Left colon (tissue), 2 donors: ENCODE measurements at places on chromosomes 13 and 19.

GRCh38 chr19:27734496-27735220 lies 1478.3 kb downstream of the UQCRFS1 start:
- no peak for DNase-seq

- DNase-seq, result no peak
These were observed 815.6 kb downstream of the EFNB2 start for GRCh38 chr13:105719859-105720258.

GRCh38 chr13:73913079-73913740 lies 221.0 kb downstream of the KLF12 start:
- DNase-seq, result no peak

DNA sequence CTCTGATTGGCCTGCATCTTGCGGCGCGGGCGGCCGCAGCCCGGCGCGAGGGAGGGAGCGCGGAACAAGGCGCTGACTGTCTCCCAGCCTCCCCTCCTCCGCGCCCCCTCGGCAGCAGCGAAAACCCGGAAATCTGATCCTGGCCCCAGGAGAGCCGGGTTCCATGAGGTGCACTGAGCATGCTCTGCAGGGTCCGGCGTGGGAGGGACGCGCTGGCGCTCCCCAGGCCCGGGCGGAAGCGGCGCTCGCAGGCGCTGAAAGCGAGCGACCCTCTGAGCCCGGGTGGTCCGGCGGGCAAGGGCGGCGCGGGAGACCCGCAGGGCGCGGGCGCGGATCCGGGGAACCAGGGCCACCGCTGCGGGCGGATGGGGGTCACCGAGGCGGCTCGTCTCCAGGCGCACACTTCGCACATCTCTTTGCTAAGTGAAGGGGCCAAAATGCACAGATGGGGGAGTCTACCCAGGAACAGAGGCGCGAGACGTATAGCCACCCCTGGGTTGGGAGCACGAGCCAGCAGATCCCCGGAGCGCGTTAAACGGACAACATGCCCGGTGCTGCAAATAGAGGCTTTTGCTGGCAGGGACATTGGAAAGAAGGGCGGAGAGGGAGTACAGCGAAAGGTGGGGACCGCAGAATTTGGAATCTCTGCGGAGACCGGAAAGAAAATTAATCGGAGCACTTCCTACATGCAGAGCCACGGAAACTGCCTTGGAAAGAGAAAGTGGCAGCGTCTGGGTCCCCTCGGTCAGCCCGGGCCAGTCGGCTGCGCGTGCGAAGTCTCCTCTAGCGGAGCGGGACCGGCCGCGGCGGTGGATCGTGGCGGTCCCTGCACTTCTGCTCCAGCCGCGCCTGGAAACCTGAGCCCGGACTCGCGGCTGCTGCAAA lies 510 bp upstream of the PCDH9 start:
- peak; percentile 87 for DNase-seq

DNA sequence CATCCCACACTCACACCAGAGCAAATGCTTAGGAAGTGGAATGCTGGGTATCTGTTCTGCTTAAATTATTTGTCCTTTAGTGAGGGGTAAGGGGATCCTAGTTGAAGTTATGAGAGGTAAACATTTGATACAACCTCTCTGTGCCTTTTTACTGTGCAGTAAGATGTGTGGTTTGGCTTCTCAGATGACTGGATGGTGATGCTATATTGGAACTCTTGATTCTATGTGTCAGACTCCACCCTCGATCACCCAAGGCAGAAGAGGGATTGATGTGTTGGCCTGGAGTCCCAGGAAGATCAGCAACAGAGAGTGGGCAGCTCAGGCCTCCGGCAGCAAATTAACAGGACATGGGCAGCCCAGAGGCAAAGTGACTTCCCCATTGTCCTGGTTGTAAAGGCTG lies 66.7 kb downstream of the SIPA1L3 start:
- no peak for DNase-seq

DNA sequence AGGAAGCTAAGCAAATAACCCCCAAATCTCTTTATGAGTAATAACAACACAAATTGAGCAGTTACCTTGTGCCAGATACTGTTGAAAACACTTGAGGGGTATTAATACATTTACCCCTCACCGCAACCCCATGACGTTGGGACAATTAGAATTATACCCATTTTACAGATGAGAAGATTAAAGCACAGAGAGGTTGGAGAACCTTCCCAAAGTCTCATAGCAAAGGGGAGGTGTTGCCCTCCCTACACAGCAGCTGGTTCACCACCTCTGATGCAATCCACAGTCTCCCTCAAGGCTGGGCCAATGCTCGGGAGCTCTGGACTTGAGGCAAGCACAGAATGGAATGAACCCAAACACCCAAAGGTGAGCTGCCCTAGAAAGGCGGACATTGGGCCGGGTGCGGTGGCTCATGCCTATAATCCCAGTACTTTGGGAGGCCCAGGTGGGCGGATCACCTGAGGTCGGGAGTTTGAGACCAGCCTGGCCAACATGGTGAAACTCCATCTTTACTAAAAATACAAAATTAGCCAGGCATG lies 3.9 kb upstream of the CCNE1 start:
- no peak for DNase-seq

DNA sequence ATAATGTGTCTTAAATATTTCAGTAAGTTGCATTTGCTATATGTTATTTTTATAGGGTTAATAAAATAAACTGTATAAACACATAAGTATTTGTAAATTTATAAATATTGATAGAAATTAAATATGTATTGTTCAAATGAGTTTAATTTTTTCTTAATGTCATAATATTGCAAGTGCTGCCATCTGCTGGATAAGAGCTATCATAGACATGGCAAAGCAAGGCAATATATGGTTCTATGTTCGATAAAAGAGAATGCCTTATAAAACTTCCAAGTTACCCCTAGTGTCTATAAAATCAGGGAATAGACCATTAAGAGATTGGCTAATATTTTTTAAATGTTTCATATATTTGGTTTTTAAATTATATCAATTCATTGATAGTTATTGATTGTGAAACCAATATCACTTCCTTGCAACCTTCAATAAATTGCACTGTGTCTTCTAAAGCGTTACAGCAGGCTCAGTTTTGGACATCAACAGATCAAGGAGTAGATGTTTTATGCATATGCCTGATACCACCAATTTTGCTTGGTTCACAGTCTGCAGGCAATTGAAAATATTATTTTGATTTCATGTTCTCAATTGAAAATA lies 29.0 kb upstream of the SLITRK6 start:
- no peak for DNase-seq

DNA sequence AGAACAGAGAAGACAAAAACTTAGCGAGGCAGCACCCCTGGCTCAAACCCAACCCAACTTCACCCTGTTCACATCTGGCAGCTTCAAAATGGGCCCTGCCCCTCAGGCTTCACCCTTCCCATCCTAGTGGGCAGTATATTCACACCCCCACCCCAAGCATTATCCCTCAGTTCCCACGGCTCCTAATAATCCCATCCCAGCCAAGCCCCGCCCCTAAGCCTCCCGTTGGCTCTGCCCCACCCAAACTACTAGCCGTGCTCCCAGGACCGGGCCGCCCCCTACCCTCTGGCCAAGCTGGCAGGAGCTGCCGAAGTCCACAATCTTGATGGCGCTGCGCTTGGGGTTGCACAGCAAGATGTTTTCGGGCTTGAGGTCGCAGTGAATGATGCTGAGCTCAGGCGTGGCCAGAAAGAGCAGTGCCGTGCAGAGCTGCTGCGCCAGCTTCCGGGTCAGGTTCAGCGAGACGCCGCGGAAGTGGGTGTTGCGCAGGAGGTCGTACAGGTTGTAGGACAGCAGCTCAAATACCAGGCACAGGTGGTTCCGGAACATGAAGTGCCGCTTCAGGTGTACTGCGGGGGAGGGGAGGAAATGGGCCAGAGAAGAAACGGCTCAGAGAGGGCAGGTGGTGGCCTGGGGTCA lies 5.8 kb downstream of the DYRK1B start:
- DNase-seq, result no peak

DNA sequence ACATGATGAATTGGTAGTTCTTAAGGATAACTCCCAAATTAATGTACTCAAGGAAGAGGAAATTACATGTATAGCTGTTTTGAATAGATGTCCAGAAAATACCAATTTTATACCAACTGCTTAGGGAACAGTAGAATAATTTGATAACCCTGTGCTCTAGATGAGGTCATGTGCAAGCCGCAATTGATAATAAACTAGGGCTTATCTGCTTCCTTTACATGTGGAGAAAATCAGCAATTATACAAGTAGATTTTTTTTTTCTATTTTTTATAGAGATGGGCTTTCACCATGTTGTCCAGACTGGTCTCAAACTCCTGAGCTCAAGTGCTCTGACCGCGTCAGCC lies 9.3 kb downstream of the TPT1 start:
- no peak for DNase-seq

GRCh38 chr13:72932250-72932649 lies 126.6 kb upstream of the KLF5 start:
- no peak for DNase-seq

- DNase-seq, result peak; percentile 86
These were observed 924 bp downstream of the TRAPPC5 start for GRCh38 chr19:7681340-7682174.

- DNase-seq, result peak; percentile 62
These were observed 9.0 kb upstream of the JUND start for GRCh38 chr19:18290302-18291018.

- peak; percentile 15 for DNase-seq
These were observed 599 bp upstream of the ARHGEF7 start for GRCh38 chr13:111114362-111115060.

GRCh38 chr19:49692147-49692506 lies 1.2 kb downstream of the CPT1C start:
- no peak for DNase-seq

- DNase-seq, result no peak
These were observed 447.9 kb downstream of the DCT start for GRCh38 chr13:94031609-94032008.

GRCh38 chr13:107192289-107192688 lies 624.4 kb upstream of the ARGLU1 start:
- DNase-seq, result no peak

DNA sequence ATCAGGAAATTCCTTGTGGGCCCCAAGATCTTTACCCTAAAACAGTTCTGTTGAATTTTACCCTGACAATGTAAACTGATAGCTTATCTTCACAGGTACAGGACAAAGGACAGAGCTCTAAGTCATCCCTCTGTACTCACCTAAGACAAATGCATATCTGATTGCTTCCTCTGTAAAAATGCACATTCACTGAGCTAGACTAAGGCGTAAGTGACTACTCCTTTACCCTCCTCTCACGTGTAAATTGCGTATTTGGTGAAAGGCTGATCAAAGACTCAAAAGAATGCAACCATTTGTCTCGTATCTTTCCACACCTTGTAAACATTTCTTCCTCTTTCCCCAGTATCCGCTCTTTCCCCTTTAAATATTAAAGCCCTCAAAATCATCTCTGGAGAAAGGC lies 80.6 kb upstream of the LRCH1 start:
- no peak for DNase-seq

GRCh38 chr19:35498984-35499527 lies 8.8 kb upstream of the KRTDAP start:
- no peak for DNase-seq

DNA sequence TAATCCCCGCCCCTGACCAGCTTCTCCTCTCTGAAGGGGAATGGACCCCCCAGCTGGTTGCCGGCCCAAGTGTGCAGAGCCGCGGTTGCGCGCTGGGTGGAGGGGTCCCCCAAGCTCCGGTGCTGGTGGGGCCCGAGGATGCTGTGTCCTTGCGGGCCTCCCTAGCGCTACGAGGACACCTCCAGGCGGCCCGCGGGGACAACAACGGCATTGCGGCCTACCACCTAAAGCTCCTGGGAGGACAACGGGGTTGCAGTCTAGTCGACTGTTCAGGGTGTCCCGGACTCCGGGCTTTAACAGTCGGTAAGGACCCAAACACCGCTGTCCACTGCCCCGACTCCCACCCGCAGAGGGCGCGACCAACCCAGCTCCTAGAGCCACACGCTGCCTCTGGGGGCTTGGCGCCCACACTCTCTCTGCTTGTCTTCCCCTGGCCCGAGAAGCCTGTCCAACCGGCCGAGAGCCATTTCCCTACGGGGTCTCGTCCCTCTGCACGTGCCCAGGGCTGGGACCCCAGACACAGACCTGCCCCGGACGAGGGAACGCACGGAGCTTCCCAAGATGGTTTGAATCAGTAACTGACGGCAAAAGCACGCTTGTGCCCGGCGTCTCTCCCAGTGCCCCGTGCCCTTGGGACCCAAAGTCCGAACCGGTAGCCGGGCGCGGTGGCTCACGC lies 927 bp upstream of the SDHAF1 start:
- no peak for DNase-seq

DNA sequence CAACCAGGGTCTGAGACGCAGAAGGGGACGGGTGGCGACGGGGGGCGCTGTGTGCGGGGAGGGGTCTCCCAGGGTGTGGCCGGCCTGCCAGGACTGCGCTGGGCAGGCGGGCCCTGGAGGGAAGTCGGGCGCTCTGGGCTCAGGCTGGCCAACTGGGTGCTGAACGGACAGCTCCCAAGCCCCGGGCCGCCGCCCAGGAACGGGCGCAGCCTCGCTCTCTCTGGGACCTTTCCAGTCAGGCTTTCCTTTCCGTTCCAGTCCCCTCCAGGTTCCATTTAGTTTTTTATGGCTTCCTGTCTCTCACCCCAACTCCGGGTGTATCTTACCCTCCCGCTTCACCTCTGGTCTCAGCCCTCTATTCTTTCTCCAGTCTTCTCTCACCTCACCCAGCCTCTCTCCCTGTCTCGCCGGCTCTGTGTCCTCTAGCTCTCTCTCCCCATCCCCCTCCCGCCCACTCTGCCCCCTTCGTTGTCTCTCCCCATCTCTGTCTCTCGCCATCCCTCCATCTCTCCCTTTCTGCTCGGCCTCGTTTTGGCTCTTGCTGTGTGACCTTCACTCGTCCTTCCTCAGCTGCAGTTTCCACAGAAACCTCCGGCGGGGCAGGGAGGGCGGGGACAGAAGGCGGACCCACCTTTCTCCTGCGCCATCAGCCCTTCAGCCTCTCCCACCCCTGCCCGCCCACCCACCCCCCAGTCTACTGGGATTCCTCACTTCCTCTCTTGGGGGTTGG lies 3.3 kb upstream of the ATP1A3 start:
- DNase-seq, result peak; percentile 57

- DNase-seq, result no peak
These were observed 48.1 kb downstream of the SCEL start for GRCh38 chr13:77583581-77583980.

DNA sequence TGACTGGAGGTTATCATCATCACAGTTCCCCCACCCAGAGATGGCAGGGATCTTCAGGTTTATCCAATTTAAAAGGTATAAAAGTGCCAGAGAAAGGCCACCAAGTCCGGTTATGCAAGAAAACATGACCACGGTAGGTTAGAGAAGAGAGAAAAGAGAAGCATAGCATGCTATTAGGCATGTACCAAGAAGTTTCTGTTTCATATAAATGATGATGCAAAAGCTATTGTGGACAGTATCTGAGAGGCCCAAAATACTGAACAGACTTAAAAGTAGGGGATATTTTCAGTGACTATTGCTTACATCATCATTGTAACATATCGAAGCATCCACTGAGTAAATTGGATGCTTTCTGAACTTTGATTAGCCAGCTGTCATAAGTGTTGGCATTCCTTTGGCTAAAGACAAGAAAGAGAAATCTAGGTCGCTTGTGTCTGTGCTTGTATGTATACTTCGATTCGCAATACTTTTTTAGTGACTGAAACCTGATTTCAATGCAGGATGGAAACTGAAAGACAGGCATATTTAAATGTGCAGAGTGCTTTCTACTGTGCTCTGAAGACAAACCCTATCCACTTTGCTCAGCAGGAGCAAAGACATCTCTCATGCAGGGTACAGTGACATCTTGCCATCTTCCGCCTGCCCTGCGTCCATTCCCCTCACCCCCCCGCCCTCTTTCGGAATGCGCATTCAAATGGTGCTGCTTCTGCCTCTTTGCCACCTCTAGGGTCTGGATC lies 180.3 kb downstream of the SHISA2 start:
- no peak for DNase-seq
